ENCODE measurements at places on chromosomes 7 and 10.

DNA sequence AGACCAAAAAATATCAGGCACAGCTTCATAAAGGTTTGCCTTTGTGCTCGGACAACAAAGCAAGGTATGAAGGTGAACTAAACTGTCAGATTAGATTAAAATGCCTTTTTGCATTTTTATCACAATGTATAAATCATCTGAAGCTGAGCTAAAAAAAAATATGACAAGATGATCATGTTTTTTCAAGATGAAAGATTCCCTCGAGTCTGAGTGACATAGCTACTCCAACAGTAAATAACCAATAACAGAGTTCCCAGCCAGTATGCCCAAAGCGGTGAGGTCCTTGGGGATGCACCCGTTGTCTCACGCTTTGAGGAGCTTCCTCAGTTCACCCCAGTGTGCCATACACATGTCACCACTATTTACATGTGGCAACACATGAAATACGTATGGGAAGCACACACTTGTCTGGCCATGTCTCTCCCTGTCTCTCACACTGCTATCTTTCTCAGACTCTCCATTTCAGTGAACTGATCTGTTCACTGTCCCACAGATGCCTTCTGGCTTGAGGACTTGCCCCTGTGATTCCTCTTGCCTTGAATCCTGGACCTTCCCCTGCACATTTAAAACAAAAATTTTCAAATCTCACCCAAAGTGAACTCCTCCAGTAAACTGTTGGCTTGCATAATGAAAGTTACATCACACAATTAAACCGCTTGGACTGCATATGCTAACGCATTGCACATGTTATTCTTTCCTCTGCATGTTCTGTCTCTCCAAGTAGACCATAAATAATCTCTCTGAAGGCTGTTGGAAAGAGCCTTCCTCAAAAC lies 2.6 kb upstream of the PIK3CG start:
- no peak for DNase-seq

DNA sequence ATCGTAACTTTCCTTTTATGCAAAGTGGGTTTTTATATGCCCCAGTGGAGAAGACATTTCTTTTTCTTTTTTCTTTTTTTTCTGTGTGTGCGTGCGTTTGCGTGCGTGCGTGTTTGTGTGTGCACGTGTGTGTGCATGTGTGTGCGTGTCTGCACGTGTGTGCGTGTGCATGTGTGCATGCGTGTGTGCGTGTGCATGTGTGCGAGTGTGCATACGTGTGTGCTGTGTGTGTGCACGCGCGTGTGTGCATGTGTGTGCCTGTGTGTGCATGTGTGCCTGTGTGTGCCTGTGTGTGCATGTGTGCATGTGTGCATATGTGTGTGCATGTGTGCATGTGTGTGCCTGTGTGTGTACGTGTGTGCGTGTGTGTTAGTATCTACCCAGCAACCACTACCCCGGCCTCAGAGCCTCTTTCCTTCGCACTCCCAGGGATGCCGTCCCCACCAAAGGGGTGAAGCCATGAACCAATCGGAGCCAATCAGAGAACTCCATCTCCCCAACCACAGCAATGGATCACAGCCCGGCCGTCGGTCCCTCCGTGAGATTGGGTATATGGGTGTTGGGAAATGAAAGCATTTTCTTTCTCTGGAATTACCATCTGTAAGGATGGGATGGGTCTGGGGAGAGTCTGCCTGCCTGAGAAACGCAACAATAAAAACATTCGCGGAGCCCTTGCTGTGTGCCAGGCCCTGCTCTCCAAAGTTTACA lies 92.3 kb downstream of the ELFN1 start:
- no peak for DNase-seq

DNA sequence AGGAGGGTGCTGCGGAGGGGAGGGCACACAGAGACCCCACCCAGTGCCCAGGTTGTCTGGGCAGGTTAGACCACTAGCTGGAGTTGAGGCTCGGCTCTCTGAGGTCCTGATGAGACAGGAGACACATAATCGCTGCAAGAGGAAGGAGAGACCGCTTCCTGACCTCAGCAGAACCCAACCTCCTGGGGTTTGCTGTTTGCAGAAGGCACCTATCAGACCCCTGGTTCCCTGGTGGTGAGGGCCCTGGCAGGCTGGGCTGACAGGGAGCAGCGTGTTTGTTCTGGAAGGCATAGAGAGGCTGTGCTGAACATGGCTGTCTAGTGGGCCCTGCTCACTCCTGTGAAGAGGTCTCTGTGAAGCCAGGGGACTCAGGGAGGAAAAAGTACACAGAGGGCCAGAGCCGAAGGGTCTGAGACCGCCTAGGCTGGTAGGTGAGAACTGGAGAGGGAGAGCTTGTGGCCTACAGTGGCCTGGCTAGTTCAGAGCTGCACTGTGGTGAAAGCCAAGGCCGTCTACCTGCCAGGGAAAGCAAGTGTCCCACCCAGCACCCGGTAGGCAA lies 39.4 kb upstream of the NPFFR1 start:
- no peak for DNase-seq

DNA sequence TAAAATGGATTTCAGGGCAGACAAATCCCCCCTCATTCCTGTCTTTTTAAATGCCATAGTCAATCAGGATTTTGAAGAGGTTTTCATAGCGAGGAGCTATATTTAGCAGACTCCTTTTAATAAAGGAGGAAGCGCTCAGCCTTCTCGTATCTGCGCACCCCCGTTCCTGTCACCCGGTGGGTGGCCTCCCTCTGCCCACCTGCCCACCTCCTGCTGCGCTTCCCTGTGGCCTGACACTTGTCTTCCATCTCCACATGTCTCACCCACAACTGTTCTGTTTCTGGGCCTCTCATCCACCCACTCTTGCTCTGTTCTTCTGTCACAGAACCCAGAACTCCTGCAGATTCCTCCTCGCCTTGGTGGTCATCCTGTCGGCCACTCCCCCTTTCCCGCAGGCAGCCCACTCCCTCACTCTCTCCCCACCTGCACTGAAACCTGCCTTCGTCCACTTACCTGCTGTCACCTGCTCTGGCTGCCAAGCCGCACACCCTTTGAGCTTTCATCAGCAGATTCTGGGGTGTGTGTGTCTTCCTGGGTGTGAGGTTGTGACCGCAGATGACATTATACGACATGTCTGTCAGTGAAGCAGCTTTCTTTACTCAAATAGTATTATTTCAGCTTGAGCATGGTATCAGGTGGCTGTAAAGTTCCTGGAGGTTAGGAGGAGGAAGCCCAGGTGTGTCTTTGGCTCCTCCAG lies 163.5 kb upstream of the AGK start:
- no peak for DNase-seq

GRCh38 chr7:157415486-157415885 lies 78.7 kb downstream of the DNAJB6 start:
- no peak for DNase-seq

Measured in T-helper 17 cell (primary cell).